Testis (tissue), 5 donors: ENCODE measurements at places on chromosomes 13 and 19. TPM values are rescaled to one million over a fixed set of nuclear protein-coding genes. Genes with fewer than 3 reads are reported as not detected.

GRCh38 chr19:56113074-56113632, 7.9 kb downstream of the ZNF787 start:
- no peak overlapping the region for H3K27ac ChIP-seq
- H3K4me1 ChIP-seq: peaks cover 83% of the 10 kb centered on the region
- H3K27me3 ChIP-seq: no peaks in the 10 kb centered on the region
- H3K36me3 ChIP-seq: no peaks in the 10 kb centered on the region
- no peak for DNase-seq

- DNase-seq: no peak
- peaks cover 77% of the 10 kb centered on the region for H3K4me1 ChIP-seq
- H3K27ac ChIP-seq: peak overlapping the region; percentile 62
- H3K4me3 ChIP-seq: no peak overlapping the region
- H3K27me3 ChIP-seq: no peaks in the 10 kb centered on the region
- no peaks in the 10 kb centered on the region for H3K36me3 ChIP-seq
Measured at GRCh38 chr19:55676889-55677505, 2.0 kb downstream of the EPN1 start.

ZNF136 gene
- 18.7 TPM for total RNA-seq

GRCh38 chr13:87821512-87821911, 150.3 kb downstream of the SLITRK5 start:
- no peak overlapping the region for H3K27ac ChIP-seq
- H3K36me3 ChIP-seq: no peaks in the 10 kb centered on the region
- H3K4me1 ChIP-seq: no peaks in the 10 kb centered on the region
- H3K27me3 ChIP-seq: no peaks in the 10 kb centered on the region
- no peak for DNase-seq

DNA sequence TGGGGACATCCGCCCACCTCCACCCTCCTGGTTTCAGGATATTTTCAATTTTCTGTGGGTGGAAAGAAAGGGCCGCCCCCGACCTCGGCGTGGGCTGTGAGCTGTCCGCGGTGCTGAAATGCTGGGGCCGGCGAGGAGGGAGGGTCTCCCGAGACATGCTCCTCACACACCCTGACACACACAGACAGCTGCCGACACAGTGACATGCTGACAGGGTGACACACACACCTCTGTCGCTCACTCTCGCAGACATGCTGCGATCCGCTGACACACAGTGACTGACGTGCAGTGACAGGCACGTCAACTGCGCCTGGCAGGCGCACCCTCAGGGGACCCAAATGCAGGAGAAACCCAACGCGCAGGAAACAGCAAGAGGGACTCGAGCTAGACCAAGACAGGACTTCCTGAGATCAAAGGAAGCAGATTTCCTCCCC, 25.1 kb upstream of the MEIS3 start:
- H3K4me1 ChIP-seq: peaks cover 14% of the 10 kb centered on the region
- no peak overlapping the region for H3K4me3 ChIP-seq
- DNase-seq: no peak
- no peaks in the 10 kb centered on the region for H3K36me3 ChIP-seq
- H3K27me3 ChIP-seq: no peaks in the 10 kb centered on the region
- no peak overlapping the region for H3K27ac ChIP-seq

PEG3 gene
- 155 TPM for total RNA-seq

DNA sequence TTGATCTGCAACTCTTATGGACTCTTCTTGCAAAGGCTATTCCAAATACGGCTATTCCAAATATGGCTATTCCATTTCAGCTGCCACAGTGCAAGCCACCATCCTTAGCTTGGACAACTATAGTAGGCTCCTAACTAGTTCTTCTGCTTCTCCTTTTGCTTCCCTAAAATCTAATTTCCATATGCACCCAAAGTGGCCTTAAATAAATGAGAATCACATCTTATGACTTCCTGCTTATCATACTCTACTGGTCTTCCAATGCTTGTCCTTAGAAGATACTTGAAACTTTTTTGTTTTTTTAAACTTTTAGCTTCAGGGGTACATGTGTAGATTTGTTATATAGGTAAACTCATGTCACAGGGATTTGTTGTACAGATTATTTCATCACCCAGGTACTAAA, 4.9 kb downstream of the UCHL3 start:
- H3K36me3 ChIP-seq: no peaks in the 10 kb centered on the region
- DNase-seq: no peak
- no peak overlapping the region for H3K4me3 ChIP-seq
- H3K27ac ChIP-seq: no peak overlapping the region
- H3K4me1 ChIP-seq: no peaks in the 10 kb centered on the region

GRCh38 chr19:873084-873483, 13.6 kb downstream of the CFD start:
- DNase-seq: peak; percentile 60
- no peaks in the 10 kb centered on the region for H3K36me3 ChIP-seq
- no peak overlapping the region for H3K27ac ChIP-seq
- H3K4me3 ChIP-seq: no peak overlapping the region
- H3K4me1 ChIP-seq: peaks cover 15% of the 10 kb centered on the region

DNA sequence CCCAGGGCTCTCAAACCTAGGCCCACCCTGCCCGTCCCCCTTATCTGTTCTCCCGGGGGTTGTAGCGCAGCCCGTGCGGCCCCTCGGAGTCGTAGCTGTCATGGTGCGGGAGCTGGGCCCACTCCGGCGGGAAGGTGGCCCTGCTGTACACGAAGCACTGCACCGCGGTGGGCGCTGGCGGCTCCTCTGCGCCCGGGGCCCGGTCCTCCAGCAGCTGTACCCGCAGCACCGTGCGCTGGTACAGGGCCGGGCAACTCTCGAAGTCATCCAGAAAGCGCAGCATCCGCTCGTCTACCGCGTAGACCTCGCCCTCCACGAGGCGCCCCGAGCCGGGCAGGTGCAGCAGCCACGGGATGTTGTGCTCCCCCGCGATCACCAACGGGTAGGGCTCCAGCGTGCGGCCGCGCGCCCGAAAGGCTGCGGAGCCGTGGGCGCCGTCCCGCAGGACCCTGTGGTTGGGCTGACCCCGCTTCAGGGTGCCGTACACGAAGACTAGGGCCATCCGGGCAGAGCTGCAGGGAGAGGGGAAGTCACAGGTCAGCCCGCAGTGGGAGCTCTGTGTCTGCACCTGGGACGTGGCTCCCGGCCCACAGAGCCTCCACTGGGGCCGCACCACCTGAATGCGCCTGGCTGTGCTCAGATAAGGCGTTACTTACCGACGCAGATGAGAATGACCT, 56.4 kb downstream of the GGACT start:
- no peaks in the 10 kb centered on the region for H3K36me3 ChIP-seq
- H3K4me3 ChIP-seq: no peak overlapping the region
- no peaks in the 10 kb centered on the region for H3K27me3 ChIP-seq
- H3K4me1 ChIP-seq: peaks cover 7% of the 10 kb centered on the region

ARL11 gene
- 0.25 TPM for total RNA-seq

DNA sequence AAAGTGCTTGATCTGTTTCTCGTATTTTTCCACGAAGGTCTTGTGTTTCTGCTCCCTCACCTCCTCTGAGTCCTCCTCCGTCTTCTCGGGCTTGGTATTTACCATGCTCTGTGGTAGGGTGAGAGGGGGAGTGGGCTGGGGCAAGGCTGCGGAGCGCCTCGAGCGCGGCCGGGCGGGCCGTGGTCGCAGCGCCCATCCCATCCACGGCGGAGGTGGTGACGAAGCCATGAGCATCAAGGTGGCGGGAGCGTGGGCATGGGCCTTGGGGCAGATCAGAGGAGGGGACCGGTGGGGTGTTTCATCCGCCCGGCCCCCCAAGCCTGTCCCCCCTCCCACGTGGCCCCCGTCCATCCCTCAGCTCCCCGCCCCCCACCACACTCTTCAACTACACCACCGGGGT, 7.9 kb downstream of the CDC37 start:
- no peak overlapping the region for H3K4me3 ChIP-seq
- H3K4me1 ChIP-seq: no peaks in the 10 kb centered on the region
- no peak overlapping the region for H3K27ac ChIP-seq

DNA sequence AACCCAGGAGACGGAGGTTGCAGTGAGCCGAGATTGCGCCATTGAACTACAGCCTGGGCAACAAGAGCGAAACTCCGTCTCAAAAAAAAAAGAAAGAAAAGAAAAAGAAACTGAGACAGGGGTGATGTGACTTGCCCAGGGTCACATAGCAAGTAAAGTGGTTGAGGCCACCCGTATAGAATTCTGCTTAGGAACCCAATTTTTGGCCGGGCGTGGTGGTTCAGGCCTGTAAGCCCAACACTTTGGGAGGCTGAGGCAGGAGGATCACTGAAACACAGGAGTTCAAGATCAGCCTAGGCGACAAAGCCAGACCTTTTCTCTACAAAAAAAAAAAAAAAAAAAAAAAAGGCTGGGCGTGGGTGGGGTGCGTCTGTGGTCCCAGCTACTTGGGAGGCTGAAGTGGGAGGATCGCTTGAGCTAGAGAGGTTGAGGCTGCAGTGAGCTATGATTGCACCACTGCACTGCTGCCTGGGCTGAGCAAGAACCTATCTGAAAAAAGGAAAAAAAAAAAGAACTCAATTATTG, 1.3 kb downstream of the SNRPA start:
- no peaks in the 10 kb centered on the region for H3K27me3 ChIP-seq
- peaks cover 19% of the 10 kb centered on the region for H3K4me1 ChIP-seq

DNAJC15 gene
- 11.8 TPM for total RNA-seq

GRCh38 chr19:6188811-6189210, 53.3 kb downstream of the ACSBG2 start:
- H3K4me3 ChIP-seq: no peak overlapping the region
- no peak overlapping the region for H3K27ac ChIP-seq
- H3K36me3 ChIP-seq: no peaks in the 10 kb centered on the region
- no peak for DNase-seq
- H3K4me1 ChIP-seq: no peaks in the 10 kb centered on the region

GRCh38 chr19:6215701-6216235, 64.0 kb downstream of the MLLT1 start:
- no peak overlapping the region for H3K27ac ChIP-seq
- peaks cover 40% of the 10 kb centered on the region for H3K4me1 ChIP-seq
- no peak overlapping the region for H3K4me3 ChIP-seq

DNA sequence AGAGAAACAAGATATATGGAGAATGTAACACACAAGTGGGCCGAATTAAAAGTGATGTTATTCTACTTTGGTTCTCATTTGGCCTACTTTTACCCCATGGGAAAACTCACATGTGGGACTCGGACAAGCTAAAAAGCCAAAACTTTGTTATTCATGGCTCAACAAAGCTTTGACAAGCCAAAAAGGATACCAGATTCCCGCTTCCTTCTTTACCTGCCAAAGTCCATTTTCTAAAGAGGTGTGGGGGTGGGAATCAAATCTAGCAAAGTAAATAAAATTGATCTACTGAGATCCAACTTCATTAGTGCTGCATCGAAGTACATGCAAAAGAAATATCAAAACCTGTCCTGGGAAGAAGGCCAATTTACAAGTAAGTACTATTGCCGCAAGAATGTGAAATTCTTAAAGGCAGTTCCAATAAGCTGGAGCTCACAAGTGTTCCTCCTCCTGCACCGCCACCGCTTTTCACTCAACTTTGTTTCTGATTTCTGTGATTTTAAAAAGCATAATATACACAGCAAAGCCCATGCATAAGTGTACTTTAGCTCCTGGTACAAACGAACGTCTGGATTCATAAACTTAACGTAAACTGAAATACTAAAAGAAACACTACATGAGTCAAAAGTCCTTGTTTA, 1.1 kb downstream of the LNX2 start:
- DNase-seq: no peak
- peak overlapping the region; percentile 94 for H3K4me3 ChIP-seq
- no peaks in the 10 kb centered on the region for H3K27me3 ChIP-seq
- H3K36me3 ChIP-seq: no peaks in the 10 kb centered on the region
- H3K27ac ChIP-seq: peak overlapping the region; percentile 98

- H3K27ac ChIP-seq: no peak overlapping the region
- H3K36me3 ChIP-seq: no peaks in the 10 kb centered on the region
- H3K4me3 ChIP-seq: no peak overlapping the region
Measured at GRCh38 chr13:41633776-41634175, 176.4 kb downstream of the RGCC start.

C19orf38 gene
- total RNA-seq: 21.0 TPM

DNA sequence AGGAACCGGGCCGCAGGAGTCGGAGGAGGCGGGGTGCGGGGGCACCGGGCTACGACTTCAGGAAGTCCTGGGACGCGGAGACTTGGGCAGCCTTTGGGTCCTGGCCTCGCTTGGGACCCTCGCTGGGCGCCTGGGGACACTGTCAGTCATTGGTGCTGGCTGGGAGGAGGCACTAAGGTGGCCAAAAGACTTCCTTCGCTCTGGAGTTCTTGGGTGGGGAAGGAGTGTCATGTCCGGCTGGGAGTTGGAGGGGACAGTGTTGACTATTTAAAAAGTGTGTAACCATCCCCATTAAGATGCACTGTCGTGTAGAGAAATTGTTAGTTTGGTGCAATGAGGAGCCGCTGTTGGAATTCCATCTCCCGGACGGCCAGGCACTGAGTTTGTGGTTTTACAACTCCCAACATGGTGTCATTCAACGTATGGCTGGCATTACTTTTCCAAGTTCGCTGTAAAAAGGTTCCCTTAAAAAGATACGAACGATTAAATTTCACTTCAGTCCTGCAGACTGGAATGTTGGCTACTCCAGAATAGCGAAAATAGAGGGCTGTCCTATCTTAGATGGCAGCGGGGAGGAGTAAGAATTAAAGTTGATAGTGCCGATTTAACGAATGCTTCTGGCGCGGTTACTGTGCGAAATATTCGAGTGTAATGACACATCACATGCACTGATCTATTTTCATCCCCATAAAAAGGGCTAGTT, 776 bp downstream of the DNAJC3 start:
- no peak for DNase-seq
- no peaks in the 10 kb centered on the region for H3K36me3 ChIP-seq
- peaks cover 12% of the 10 kb centered on the region for H3K4me1 ChIP-seq
- H3K27me3 ChIP-seq: no peaks in the 10 kb centered on the region
- peak overlapping the region; percentile 95 for H3K4me3 ChIP-seq

GRCh38 chr19:46785054-46785979, 3.1 kb downstream of the SLC1A5 start:
- no peak for DNase-seq
- H3K4me1 ChIP-seq: peaks cover 31% of the 10 kb centered on the region
- no peaks in the 10 kb centered on the region for H3K36me3 ChIP-seq
- H3K27me3 ChIP-seq: no peaks in the 10 kb centered on the region
- H3K4me3 ChIP-seq: no peak overlapping the region

GRCh38 chr13:110113284-110113764, 193.6 kb downstream of the COL4A1 start:
- H3K4me3 ChIP-seq: no peak overlapping the region
- H3K27ac ChIP-seq: no peak overlapping the region
- no peaks in the 10 kb centered on the region for H3K27me3 ChIP-seq
- no peaks in the 10 kb centered on the region for H3K36me3 ChIP-seq

DNA sequence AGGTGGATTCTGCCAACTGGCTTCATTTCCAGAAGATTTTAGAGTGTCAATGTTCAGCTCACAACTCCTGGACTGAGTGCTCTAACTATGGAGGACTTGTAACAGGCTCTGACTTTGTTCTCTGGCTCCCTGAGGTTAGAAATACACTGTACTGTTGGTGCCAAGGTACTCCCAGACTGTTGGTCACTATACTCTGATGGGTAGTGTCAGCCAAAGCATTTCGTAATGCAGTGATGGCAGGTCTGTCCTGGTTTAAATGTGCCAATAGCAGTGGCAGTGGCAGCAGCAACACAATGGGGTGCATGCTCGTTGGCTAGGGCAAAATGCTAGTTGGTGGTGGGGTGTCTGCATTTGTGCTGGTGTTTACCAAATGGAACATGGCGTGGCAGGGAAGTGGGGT, 472.2 kb downstream of the TDRD3 start:
- no peaks in the 10 kb centered on the region for H3K27me3 ChIP-seq
- no peaks in the 10 kb centered on the region for H3K36me3 ChIP-seq
- H3K27ac ChIP-seq: no peak overlapping the region
- no peak overlapping the region for H3K4me3 ChIP-seq

GRCh38 chr13:51015973-51016372, 95.1 kb downstream of the C13orf42 start:
- H3K27me3 ChIP-seq: no peaks in the 10 kb centered on the region
- no peaks in the 10 kb centered on the region for H3K36me3 ChIP-seq
- H3K4me3 ChIP-seq: no peak overlapping the region
- DNase-seq: no peak

FTL gene
- 746 TPM for total RNA-seq
